ENCODE measurements at places on chromosomes 4 and X. TPM values are rescaled to one million over a fixed set of nuclear protein-coding genes. Genes with fewer than 3 reads are reported as not detected.

MAGEA4 gene
- polyA plus RNA-seq, result not detected

MTNR1A gene
- polyA plus RNA-seq, result 0.48 TPM

CD38 gene
- polyA plus RNA-seq, result 4.6 TPM

NEUROG2 gene
- not detected for polyA plus RNA-seq

DUSP21 gene
- not detected for polyA plus RNA-seq

OPHN1 gene
- polyA plus RNA-seq, result 5.6 TPM

EMCN gene
- polyA plus RNA-seq, result 8.7 TPM

PRICKLE3 gene
- polyA plus RNA-seq, result 5.7 TPM

ENPEP gene
- 24.6 TPM for polyA plus RNA-seq

SPATA4 gene
- 0.09 TPM for polyA plus RNA-seq

RNF150 gene
- 9.0 TPM for polyA plus RNA-seq

SPP1 gene
- 65.6 TPM for polyA plus RNA-seq

BEX2 gene
- polyA plus RNA-seq, result 55.9 TPM

- H3K27ac ChIP-seq, result no peak overlapping the region
- no peak overlapping the region for H3K4me3 ChIP-seq
- DNase-seq, result no peak
- no peaks in the 10 kb centered on the region for H3K4me1 ChIP-seq
- no peaks in the 10 kb centered on the region for H3K27me3 ChIP-seq
- H3K36me3 ChIP-seq, result no peaks in the 10 kb centered on the region
Measured at GRCh38 chr4:100257567-100257966, 67.3 kb upstream of the DDIT4L start.

GRCh38 chr4:88037447-88037846, 30.0 kb downstream of the PKD2 start:
- no peak overlapping the region for H3K4me3 ChIP-seq
- peaks cover 55% of the 10 kb centered on the region for H3K36me3 ChIP-seq
- no peak for DNase-seq

- H3K4me3 ChIP-seq, result no peak overlapping the region
- no peaks in the 10 kb centered on the region for H3K27me3 ChIP-seq
- no peak overlapping the region for H3K27ac ChIP-seq
Measured at GRCh38 chr4:118716304-118716703, 31.1 kb downstream of the METTL14 start.

DNA sequence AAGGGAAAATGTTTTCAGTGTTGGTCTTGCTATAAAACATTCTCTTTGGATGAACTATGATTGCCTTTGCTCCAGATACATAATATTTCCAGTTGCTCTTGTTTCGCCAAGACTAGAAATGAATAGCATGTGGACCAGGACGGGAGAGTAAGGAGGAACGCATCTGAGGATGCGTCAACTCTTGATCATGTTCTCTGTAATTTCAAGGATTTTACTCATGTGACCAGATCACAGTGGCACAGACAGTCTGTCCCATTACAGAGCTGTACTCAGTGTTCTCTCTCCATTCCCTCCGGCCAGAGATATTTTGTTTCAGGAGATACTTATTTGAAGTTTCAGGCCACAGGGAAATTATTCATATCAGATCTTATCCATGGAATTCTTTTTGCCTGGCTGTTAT, 266.6 kb downstream of the MID1IP1 start:
- no peak overlapping the region for H3K27ac ChIP-seq
- H3K36me3 ChIP-seq, result no peaks in the 10 kb centered on the region
- DNase-seq, result no peak
- peaks cover 4% of the 10 kb centered on the region for H3K4me1 ChIP-seq
- H3K27me3 ChIP-seq, result no peaks in the 10 kb centered on the region

DNA sequence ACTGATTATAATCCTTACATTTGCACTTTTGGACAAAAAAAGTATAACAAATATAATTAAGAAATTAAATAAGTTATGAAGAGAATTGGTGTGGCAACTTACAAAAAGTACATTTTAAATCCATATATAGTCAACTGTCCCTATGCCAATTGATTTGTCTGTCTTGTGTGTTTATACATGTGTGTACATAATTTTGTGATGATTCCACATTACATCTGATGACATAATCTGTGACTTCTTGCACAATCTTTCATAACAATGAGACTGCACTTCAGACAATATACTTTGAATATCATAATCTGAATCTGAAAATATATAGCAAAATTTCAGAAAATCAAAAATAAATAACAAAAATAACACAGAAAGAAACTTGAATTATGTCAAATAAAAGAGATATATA, 953.4 kb downstream of the FAT4 start:
- H3K4me3 ChIP-seq, result no peak overlapping the region
- no peak overlapping the region for H3K27ac ChIP-seq
- no peaks in the 10 kb centered on the region for H3K27me3 ChIP-seq

- H3K27me3 ChIP-seq, result no peaks in the 10 kb centered on the region
- DNase-seq, result no peak
- H3K36me3 ChIP-seq, result no peaks in the 10 kb centered on the region
- H3K4me3 ChIP-seq, result no peak overlapping the region
- no peak overlapping the region for H3K27ac ChIP-seq
- no peaks in the 10 kb centered on the region for H3K4me1 ChIP-seq
Measured at GRCh38 chr4:61995717-61996340, 795.7 kb downstream of the ADGRL3 start.

GRCh38 chr4:37070041-37070440, 174.5 kb upstream of the NWD2 start:
- H3K27ac ChIP-seq, result no peak overlapping the region
- no peak overlapping the region for H3K4me3 ChIP-seq
- no peaks in the 10 kb centered on the region for H3K4me1 ChIP-seq

DNA sequence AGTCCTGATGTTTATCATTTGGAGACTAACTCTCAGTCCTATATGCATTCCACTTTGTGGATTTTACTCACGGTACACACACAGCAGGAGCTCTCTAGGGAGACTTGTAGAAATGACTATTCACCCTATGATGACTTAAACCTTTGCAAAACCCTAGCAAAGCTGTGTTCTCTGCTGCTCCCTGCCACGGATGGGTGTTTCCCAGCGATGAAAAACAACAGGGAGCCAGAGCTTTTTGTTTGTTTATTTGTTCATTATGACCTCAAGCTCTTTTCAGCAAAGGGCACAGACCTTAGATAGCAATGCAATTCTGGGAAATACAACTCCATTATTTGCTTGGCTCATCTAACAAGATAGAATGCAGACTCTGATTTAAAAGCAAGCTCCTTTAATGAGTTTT, 156.6 kb downstream of the GRIA3 start:
- no peaks in the 10 kb centered on the region for H3K27me3 ChIP-seq
- no peak for DNase-seq
- H3K27ac ChIP-seq, result peak overlapping the region; percentile 77
- no peak overlapping the region for H3K4me3 ChIP-seq
- H3K36me3 ChIP-seq, result no peaks in the 10 kb centered on the region

DNA sequence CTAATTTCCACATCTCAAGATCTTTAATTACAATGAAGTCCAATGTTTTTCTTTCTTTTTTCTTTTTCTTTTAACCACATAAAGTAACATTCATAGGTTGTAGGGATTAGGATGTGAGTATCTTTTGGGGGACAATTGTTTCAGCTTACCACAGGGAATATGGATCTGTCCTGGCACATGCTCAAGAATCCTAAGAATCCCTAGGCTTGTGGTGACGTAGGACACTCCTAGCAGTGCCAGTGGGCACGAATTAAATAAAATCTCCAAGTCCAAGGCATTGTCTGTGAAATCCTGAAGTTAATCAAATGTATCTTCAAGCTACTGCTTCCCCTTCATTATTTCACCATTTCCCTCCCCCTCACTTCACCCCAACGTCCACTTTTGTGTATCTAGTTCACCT, 2.6 kb upstream of the LAS1L start:
- H3K27ac ChIP-seq, result no peak overlapping the region
- H3K27me3 ChIP-seq, result no peaks in the 10 kb centered on the region
- peaks cover 1% of the 10 kb centered on the region for H3K36me3 ChIP-seq
- H3K4me3 ChIP-seq, result no peak overlapping the region
- H3K4me1 ChIP-seq, result peaks cover 5% of the 10 kb centered on the region

GRCh38 chrX:11555759-11556158, 110.0 kb downstream of the ARHGAP6 start:
- H3K27ac ChIP-seq, result no peak overlapping the region
- no peaks in the 10 kb centered on the region for H3K36me3 ChIP-seq
- DNase-seq, result no peak
- no peaks in the 10 kb centered on the region for H3K4me1 ChIP-seq
- H3K27me3 ChIP-seq, result no peaks in the 10 kb centered on the region

DNA sequence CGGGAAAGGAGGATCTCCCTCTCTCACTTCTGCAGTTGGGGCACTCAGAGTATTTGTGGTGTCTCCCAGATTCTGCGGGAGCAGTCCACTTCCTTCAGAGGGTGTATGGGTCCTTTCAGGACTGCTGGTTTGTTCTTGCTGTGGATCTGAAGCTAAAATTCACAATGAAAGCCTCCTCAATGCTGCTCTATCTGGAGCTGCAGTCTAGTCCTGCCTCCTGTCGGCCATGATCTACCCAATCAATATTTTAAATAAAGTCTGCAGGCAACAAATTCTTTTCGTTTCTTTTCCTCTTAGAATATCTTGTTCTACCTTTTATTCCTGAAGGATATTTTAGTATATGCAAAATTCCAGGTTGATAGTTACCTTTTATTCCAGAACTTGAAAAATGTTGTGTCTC, 226.1 kb upstream of the AR start:
- no peaks in the 10 kb centered on the region for H3K36me3 ChIP-seq
- H3K4me1 ChIP-seq, result no peaks in the 10 kb centered on the region
- H3K4me3 ChIP-seq, result no peak overlapping the region
- H3K27ac ChIP-seq, result no peak overlapping the region
- H3K27me3 ChIP-seq, result no peaks in the 10 kb centered on the region

DNA sequence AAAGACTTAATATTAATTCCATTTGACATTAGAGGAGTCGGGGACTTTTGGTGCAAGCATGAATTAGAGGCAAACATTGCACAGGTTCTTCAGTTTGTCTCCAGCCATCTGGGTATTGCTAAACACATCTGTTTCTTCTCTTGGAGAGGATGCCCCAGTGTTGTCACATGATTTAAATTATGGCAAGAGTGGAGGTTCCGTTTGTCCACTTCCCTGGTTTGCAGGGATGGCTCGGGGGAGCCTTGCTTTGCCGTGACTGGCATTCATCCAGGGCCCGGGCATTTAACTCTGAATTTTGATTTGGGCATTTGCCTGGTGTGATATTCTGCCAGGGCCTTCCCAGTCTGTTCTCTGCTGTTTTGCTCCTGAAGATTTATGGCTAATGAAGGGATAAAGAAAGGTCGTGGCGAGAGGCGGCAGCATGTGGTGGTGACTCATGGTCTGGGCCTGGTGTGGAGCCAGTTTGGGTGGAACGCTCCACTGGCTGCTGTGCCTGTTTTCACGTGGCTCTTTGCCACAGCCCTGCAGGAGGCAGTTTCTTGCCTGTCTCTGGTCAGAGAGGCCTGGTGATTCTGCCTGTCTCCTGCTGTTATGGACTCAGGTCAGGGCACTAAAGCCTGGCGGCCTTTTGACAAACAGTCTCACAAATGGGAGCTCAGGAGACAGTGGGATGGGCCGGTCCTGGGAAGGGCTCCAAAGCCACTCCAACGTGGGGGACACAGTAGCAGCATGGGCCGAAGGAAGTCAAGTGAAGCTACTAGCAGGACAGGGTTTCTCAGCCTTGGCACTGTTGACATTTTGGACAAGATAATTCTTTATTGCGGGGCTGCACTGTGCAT, 99.4 kb upstream of the PGRMC2 start:
- no peaks in the 10 kb centered on the region for H3K36me3 ChIP-seq
- H3K4me1 ChIP-seq, result no peaks in the 10 kb centered on the region
- peak; percentile 19 for DNase-seq
- no peak overlapping the region for H3K4me3 ChIP-seq
- H3K27ac ChIP-seq, result no peak overlapping the region
- no peaks in the 10 kb centered on the region for H3K27me3 ChIP-seq

- H3K4me3 ChIP-seq, result no peak overlapping the region
- H3K27me3 ChIP-seq, result no peaks in the 10 kb centered on the region
- H3K27ac ChIP-seq, result no peak overlapping the region
- H3K36me3 ChIP-seq, result no peaks in the 10 kb centered on the region
- no peaks in the 10 kb centered on the region for H3K4me1 ChIP-seq
- no peak for DNase-seq
Measured at GRCh38 chr4:181776264-181777054, 466.7 kb upstream of the TENM3 start.

DNA sequence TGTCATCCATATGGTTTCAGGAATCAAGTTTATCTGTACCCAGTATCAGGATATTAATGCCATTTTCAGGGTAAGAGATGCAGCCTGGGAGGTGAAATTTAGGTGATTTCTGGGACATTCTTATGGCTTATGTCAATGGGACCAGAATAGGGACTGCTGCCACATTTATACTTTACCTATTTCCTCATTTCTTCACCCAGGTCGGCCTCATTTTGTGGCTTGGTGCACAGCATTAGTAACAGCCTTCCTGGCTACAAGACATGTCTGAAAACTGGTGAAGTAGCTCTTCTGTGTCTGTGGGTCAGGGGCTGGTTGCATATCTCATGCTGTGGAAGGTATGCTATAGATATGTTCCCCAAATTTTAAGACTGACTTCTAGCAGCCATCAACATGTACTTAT, 284.8 kb downstream of the AFF2 start:
- H3K4me3 ChIP-seq, result no peak overlapping the region
- H3K36me3 ChIP-seq, result no peaks in the 10 kb centered on the region
- H3K4me1 ChIP-seq, result no peaks in the 10 kb centered on the region
- H3K27ac ChIP-seq, result no peak overlapping the region
- no peaks in the 10 kb centered on the region for H3K27me3 ChIP-seq

DNA sequence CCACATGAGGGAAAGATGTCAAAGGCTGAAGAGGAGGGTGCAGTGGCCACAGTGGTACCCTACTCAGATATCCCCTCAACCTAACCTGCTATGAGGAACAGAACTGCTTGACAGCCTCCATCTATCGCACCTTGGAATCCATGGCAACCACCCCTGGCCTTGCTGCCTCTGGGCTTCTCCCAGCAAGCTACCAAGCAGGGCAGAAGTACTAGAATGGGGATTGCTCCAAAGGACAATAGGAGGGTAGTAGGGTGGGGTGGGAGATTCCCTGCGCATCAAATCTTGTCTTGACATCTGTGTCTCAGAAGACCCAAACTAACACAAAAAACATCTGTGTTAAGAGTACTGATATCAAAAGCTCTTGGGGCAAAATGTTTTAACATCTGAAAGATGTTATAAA, 118.2 kb downstream of the FBXW7 start:
- no peak overlapping the region for H3K4me3 ChIP-seq
- no peak for DNase-seq
- peaks cover 2% of the 10 kb centered on the region for H3K4me1 ChIP-seq
- H3K36me3 ChIP-seq, result no peaks in the 10 kb centered on the region

GRCh38 chr4:100208459-100208858, 18.2 kb upstream of the DDIT4L start:
- H3K27me3 ChIP-seq, result no peaks in the 10 kb centered on the region
- no peak for DNase-seq
- H3K36me3 ChIP-seq, result no peaks in the 10 kb centered on the region
- H3K4me1 ChIP-seq, result no peaks in the 10 kb centered on the region
- H3K27ac ChIP-seq, result no peak overlapping the region
- H3K4me3 ChIP-seq, result no peak overlapping the region

- no peak overlapping the region for H3K4me3 ChIP-seq
- no peak overlapping the region for H3K27ac ChIP-seq
- H3K4me1 ChIP-seq, result no peaks in the 10 kb centered on the region
- H3K27me3 ChIP-seq, result no peaks in the 10 kb centered on the region
Measured at GRCh38 chr4:113834298-113834697, 72.8 kb upstream of the CAMK2D start.

Data from large intestine (tissue), 12 donors.